ENCODE measurements at places on chromosomes 2 and 18. TPM values are rescaled to one million over a fixed set of nuclear protein-coding genes. Genes with fewer than 3 reads are reported as not detected.

ASXL3 gene
- not detected for total RNA-seq

MRPL19 gene
- 46.5 TPM for total RNA-seq

ZSWIM2 gene
- not detected for total RNA-seq

ANO7 gene
- 6.5 TPM for total RNA-seq

ZEB2 gene
- total RNA-seq = 0.95 TPM

RSAD2 gene
- not detected for total RNA-seq

TLX2 gene
- total RNA-seq = 3.8 TPM

PAX8 gene
- 6.4 TPM for total RNA-seq

HOXD3 gene
- not detected for total RNA-seq

CRACDL gene
- 29.6 TPM for total RNA-seq

TRAK2 gene
- 18.8 TPM for total RNA-seq

PPM1B gene
- 42.3 TPM for total RNA-seq

WDR12 gene
- total RNA-seq = 45.3 TPM

RNASEH1 gene
- 31.0 TPM for total RNA-seq

EXOC6B gene
- 34.3 TPM for total RNA-seq

NT5DC4 gene
- total RNA-seq = 6.1 TPM

RNF149 gene
- total RNA-seq = 71.6 TPM

PDE1A gene
- 0.30 TPM for total RNA-seq

ESPNL gene
- total RNA-seq = 1.1 TPM

PLGLB2 gene
- total RNA-seq = 1.9 TPM
